ENCODE measurements at places on chromosomes 7 and 10.

- DNase-seq = no peak
These were observed 36.0 kb downstream of the KCNH2 start for GRCh38 chr7:150942001-150942590.

GRCh38 chr7:41702635-41703371, at the start of gene INHBA:
Gene INHBA, minus strand, starts transcription at chr7:41703090. Its CDS starts 2,716 bp downstream, at chr7:41700374.
- DNase-seq = peak; percentile 83

DNA sequence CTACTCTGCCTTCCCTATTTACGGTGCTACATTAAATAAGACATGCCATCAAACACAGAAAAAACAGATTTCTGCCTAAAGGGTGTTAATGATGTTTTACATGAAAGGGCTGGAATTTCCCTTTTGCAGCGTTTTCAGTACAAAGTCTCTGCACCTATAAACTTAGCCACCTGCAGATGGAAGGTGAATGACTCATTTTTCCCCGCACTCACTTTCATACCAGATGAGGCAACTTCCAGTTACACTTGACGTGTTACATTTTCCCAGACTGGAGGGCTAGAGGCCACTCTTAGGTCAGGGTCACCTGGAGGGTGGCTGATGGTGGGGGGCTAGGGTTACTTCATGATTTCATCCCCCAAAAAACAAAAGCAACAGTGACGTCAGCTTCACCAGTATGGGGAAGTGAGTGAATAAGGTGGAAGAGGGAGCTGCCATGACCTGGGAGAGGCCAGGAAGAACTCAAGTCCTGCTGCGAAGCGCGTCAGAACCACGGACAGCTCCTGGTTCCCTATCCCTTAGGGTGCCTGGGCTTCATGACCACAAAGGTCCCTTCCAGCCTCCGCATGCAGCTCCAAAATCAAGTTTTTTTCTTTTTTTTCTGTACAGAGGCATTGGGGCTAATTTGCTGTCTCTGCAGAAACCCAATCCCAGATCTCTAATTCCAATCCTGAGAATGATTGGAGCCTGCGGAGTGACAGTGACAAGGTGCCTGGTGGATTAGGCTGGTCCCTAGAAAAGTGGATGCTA, 94.0 kb downstream of the ADARB2 start:
- DNase-seq = no peak

DNA sequence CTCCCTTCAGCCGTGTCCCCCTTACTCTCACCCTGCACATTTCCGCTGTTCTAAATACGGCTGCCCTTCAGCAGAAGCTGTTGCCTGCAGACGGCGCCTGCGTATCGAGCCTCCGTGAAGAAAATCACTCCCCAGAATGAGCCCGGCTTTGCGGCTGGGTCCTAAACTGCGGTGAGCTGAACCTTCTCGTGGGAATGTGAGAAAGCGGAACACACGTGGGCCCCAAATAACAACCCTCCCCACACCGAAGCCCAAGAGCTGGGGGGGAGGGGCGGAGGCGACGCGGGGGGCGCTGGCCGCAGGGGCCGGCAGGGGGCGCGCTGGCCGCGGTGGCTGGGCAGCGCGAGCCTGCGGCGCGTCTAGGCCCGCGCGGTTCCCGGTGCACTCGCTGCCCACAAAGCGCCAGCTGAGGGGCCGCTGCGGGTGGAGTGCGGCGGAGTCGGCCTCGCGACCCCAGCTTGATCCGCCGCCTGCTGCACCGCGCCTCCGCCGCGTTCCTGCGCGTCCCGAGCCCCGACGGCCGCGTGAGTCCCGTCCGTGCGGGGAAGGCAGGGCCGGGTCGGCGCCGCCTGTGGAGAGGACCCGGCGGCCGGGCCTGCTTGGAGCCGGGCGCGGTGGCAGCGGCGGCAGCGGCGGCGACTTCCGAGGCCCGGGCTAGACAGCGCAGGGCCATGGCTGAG, at the start of gene ZNF398:
Gene ZNF398 (plus strand): TSS at position 382 of the 680 bp plus-strand sequence. CDS start 290 bp downstream, at position 672.
- DNase-seq = peak; percentile 66

GRCh38 chr7:4201566-4201965, 480.5 kb upstream of the FOXK1 start:
- DNase-seq = no peak

GRCh38 chr10:28721318-28721951, 44.1 kb downstream of the BAMBI start:
- no peak for DNase-seq

GRCh38 chr7:156490021-156490800, 150.4 kb upstream of the RNF32 start:
- no peak for DNase-seq

DNA sequence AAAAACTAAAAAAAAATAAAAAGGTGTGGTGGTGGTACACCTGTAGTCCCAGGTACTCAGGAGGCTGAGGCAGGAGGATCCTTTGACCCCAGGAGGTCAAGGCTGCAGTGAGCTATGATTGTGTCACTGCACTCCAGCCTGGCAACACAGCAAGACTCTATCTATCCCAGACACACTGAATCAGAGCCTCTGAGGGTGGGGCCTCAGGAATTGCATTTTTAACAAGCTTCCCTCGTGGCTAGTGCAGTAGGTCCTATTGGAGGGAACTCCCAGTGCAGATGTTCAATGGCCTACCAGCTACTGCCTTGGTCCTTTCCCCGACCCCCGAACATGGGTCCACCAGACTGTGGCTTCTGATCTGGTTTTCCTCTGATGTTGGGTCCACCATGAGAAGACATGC, 14.9 kb downstream of the STRA8 start:
- DNase-seq = no peak

GRCh38 chr10:4677296-4678021, 148.5 kb upstream of the AKR1E2 start:
- DNase-seq = peak; percentile 89

DNA sequence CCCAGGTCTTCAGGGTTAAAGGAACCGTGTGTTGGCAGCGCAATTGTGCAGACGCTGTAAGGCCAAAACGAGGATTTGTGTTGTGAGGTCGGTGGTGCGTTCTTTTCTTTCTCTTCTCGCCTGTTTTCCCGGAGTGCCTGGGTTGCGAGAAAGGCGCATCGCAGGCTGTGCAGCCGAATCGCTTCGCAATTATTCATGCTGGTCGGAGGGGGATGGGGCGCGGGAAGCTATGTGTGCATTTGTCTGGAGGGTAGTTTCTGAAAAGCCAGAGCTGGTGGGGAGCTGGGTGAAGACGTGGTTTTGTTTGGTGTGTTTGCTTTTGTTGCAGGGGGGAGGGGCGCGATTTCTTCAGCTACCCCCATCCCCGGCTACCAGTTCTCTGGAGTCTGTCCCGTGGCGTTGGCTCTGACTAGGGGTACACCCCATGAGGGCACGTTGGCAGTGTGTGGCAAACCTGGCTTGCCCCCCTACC, 2.1 kb downstream of the MXI1 start:
- peak; percentile 64 for DNase-seq

GRCh38 chr7:148021507-148022045, 569.0 kb upstream of the C7orf33 start:
- no peak for DNase-seq

DNA sequence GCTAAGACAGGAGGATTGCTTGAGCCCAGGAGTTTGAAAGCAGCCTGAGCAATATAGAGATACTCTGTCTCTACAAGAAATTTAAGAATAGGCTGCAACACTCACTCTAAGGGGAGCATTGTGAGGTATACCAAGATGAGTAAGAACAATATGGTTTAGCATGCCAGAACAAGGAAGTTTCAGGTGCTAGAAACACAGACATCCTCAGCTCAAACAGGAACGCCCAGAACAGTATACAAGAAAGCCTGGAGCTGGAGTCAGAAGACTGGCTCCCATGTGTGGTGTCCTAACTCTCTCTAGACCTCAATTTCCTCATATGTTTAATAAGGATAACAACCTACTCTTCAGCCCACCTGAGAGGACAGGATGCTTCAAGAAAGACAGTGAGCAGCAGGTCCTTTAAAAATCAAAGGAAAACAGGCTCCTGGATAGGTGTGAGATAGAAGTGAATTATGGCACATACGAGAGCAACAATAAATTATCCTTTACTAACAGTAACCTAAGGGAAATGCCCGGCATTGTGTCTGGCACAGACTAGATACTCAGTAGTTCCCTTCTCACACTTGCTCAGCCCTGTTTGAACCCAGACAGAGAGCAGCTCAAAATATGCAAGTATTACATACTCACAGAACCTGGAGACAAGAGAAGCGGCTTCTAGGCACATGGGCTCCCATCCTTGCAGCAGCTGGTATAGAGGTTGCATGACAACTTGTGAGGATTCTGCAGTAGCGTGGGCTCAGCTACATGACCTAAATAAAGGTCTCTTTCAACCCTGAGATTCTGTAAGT, 45.4 kb downstream of the KAT6B start:
- DNase-seq = no peak

- DNase-seq = no peak
These were observed 10.9 kb downstream of the SCART1 start for GRCh38 chr10:133464582-133465031.

DNA sequence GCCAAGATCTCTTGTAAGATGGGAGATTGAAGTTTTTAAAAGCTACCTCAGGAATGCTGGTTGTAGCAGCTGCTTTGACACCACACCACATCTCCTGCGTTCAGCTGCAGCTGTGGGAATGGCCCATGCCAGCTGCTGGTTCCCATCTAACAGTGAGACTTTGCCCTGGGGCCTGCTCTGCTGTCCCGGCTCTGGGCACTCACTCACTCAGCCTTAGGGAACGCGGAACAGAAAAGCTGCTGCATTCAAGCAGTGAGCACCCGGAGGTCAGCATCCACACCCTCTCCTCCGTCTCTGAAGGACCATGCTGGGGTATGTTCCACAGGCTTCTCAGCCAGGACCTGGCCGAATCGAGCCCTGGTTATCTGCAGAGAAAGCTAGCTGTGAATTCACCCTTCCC, 197.1 kb upstream of the CXCL12 start:
- DNase-seq = no peak

GRCh38 chr7:158133515-158134271, 453.9 kb downstream of the PTPRN2 start:
- DNase-seq = no peak

GRCh38 chr10:46325021-46325420, 38.2 kb downstream of the ANTXRL start:
- DNase-seq = no peak

- no peak for DNase-seq
These were observed 33.9 kb downstream of the VWDE start for GRCh38 chr7:12369756-12370155.

DNA sequence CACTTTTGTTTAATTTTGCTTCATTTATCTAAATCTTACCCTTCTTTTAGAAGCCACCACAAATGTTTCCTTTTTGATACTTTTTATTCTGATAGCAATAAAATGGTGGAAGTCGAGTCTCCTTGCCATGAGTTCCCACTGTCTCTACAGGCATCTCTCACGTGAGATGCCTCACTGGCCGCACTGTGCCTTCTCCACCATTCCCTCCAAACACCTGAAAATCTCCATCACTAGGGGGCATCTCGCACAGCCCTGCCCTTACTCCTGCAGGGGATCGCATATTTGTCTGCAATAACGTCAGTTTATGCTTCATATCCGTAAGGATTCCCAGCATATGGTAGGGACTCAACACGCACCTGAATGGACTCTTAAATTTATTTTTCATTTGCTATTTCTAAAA, 56.3 kb upstream of the NCAPG2 start:
- no peak for DNase-seq

GRCh38 chr7:65371468-65371867, 2.2 kb upstream of the ZNF92 start:
- DNase-seq = no peak

GRCh38 chr7:135313971-135314370, 80.3 kb downstream of the STRA8 start:
- DNase-seq = no peak

DNA sequence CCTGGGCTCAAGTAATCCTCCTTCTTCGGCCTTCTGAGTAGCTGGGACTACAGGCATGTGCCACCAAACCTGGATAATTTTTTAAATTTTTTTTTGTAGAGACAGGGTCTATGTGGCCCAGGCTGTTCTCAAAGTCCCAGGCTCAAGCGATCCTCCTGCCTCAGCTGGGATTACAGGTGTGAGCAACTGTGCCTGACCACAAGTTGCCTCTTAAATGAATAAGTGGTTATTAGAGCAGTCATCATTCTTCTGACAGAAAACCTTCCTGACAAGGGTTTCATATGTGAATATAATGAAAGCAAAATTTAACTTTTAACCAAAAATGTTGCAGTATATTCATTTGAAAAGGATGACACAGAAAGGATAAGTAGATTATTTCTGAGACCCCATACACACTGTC, 532.5 kb downstream of the GRM8 start:
- DNase-seq = no peak

DNA sequence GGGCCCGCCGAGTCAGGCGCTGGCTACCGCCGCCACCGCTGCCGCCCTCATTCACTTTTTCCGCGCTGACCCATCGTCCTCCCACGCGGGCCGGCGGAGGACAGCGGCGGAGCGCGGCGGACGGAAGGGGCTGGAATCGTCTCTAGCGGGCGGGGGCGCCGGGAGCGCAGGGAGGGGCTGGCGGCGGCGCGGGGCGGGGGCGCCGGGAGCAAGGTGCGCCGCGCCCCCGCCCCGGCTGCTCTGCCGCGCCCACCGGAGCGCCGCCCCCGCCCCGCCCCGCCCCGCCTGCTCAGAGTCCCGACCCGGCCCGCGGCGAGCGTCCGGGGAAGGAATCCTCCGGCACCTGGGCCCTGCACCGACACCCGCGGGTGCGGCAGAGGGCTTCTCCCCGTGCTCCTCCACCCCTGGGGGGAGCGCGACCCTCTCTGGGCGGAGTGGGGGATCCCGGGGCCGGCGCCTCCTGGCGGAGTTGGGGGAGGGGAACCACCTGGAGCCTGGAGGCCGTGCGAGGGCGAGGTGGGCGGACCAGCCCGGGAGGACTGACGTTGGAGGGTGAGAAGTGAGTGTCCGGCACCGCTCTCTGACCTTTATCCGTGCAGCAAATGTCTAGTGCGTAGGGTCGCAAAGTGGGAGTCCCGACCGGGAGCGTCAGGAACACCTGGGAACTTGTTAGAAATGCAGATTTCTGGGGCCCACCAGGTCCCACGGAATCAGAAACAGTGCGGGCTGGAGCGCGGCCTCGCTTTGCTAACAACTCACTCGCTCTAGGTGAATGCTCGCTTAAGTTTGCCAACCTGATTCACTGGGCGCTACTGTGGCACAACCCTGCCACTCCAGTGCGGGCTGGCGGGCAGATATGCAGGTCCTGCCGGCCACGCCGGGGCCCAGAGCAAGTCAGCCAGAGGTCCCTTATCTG, at the start of gene COBL:
Gene COBL (minus strand): TSS at position 144 of the 916 bp plus-strand sequence. CDS start 176 bp downstream, outside the sequence.
- no peak for DNase-seq

GRCh38 chr10:11886851-11887250, 63.7 kb downstream of the PROSER2 start:
- no peak for DNase-seq

DNA sequence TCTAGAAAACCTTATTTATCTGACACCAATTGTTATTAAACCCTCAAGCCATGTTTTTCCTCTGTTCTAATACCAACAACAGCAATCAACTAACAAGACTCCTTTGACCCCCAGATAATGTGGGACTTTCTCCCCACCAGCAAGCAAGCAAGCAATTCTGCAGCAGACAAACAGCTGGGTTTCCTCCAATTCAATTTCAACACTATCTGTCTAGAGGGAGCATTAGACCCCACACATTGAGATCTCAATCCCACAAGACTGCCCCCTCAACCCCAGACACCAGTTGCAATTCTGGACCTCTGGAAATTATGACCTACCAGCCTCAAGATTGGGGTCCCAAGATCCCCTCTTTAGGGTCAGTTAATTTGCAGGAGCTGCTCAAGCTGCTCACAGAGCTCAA, 89.4 kb upstream of the TMEM26 start:
- no peak for DNase-seq

Measured in astrocyte of the spinal cord (primary cell).